ENCODE measurements at places on chromosomes 16 and 17. TPM values are rescaled to one million over a fixed set of nuclear protein-coding genes. Genes with fewer than 3 reads are reported as not detected.

Gene CACNG5
- polyA plus RNA-seq: 3.7 TPM

Gene KCNJ2
- 2.1 TPM for polyA plus RNA-seq

Gene LIMD2
- polyA plus RNA-seq: 21.9 TPM

Gene HSF5
- 0.49 TPM for polyA plus RNA-seq

Gene GGT6
- 10.5 TPM for polyA plus RNA-seq

DNA sequence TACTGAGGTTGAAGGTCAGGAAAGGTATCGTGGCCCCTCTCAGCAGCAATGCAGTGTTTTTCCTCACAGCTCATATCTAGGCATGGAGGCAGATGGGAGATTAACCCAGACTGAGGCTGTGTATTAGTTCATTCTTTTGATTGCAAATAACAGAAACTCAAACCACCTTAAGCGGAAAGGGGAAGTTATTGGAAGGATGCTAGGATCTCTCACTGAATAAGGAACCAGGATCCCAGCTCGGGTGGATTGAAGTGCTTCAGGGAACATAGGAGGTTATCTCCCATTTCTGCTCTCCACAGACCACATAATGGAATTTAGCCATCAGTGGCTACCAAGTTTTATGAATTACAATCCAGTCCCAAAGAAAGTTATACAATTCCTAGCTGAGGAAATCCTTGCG, 8.2 kb downstream of the ZNF689 start:
- no peak for DNase-seq

GRCh38 chr17:82059272-82060000, 6.2 kb downstream of the DUS1L start:
- no peak for DNase-seq

DNA sequence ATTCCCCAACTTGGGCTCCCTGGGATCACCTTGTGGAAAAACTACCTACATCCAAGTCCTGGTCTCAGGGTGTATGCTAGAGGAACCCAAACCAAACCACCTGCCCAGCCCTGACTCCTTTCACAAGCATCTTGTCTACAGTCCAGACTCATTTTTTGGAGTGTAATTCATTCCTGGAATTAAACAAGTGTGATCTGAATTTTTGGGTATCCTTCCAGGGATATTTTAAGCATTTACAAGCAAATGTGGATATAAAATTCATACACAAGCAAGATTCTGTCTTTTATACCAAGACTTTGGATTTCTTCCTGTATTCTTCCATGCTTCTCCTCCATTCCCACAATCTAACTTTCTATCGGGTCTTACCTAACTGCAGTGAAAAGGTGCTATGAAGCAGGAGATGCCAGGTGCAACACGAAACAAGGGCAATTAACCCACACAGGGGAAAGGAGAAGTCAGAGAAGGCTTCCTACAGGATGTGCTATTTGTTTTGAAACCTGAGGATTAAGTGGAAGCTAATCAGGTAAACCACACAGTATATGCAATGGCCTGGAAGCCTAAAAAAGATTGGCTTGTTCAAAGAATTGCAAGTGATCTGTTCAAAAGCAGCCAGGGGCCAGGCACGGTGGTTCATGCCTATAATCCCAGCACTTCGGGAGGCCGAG, 417.2 kb upstream of the C16orf82 start:
- DNase-seq: no peak

- no peak for DNase-seq
These were observed 254.4 kb downstream of the SHISA9 start for GRCh38 chr16:13155780-13156179.

- no peak for DNase-seq
These were observed 23.2 kb downstream of the MXRA7 start for GRCh38 chr17:76687298-76688164.

DNA sequence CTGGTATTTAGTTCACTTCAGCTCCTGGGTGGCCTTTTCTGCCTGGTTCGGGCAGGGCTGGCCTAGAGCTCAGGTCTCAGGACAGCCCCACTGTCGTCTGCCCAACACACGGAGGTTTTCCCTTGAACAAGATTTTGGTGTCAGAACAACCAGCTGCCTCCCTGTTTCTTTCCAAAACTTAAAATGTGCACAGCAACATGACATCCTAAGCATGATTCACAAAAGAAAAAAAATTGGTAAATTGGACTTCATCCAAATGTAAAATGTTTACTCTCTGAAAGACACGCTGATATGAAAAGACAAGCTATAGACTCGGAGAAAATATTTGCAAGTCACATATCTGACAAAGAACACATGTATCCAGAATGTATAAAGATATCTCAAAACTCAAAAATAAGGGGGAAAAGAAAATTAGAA, 197.8 kb upstream of the CHMP6 start:
- DNase-seq: no peak

DNA sequence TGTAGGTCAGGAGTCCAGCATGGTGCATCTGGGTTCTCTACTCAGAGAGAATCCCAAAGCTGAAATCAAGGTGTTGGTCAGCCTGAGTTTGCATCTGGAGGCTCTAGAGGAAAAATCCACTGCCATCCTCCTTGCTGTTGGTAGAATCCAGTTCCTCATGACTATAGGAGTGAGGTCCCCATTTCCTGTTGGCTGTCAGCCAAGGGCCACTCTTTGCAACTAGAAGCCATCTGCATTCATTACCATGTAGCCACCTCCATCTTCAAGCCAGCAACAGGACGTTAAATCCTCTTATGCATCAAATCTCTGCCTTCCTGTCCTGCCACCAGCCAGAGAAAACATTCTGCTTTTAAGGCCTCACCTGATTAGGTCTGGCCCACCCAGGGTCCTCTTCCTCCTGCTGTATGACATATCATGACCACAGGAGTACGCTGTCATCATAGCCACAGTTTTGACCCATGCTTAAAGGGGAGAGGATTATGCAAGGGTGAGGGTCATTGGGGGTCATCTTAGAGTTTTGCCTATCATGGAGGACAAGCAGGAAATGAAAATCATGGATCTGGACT, 40.5 kb downstream of the DNAH9 start:
- DNase-seq: no peak

Data from left renal cortex interstitium (tissue), 4 donors.